Left ventricle myocardium inferior (tissue), 1 donor: ENCODE measurements at places on chromosomes 5 and 9.

- no peak for DNase-seq
- H3K4me1 ChIP-seq = peaks cover 68% of the 10 kb centered on the region
- peak overlapping the region; percentile 89 for H3K27ac ChIP-seq
- no peaks in the 10 kb centered on the region for H3K27me3 ChIP-seq
Observed at GRCh38 chr9:114383521-114384231, 4.1 kb downstream of the AKNA start.

DNA sequence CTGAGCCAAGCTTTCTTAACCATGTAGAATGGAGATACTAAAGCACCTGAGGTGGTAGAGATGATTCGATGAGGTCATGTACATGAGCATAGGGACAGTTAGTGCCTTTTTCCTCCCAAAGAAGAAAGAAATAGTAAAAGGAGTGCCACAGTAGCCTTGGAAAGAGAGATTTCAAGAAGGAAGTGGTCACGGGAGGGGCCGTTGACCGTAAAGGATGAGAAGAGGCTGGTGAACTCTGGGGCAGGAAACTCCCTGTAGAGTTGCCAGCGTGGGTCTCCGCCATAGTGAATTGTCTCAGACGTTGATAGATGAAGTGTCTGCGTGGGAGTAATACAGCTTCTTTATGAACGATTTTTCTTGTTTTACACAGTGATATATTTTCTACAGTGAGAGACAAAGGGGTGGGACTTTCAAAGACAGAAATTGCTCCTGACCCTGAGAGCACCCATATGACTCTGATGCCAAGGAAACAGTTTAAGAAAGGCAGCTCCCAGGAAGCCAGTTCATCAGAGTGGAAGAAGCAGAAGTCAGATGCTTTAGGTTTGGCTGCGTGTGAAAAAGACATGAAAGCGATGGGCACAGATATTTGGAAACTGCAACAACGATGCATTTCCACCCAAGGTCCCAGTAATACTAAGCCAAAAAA lies 41.3 kb downstream of the UGCG start:
- no peak overlapping the region for H3K27ac ChIP-seq
- H3K27me3 ChIP-seq = no peaks in the 10 kb centered on the region
- H3K4me1 ChIP-seq = peaks cover 5% of the 10 kb centered on the region
- no peak overlapping the region for H3K4me3 ChIP-seq

DNA sequence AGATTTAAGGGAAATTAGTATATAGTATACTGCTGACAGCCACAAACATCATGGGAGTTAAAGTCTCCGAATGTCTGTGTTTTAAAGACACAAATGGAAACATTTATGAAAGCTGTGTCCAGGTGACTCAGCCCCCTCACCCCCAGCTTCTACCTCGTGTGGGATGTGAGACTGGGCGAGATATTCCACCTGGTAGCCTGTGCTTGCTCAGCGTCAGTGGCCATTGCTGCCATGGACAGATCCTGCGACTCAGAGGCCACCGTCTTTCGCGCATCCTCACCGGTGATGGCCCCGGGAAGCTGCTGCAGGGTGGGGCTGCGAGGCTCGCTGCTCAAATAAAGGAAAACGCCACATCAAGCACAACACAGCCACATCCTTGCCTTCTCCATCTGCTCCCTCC lies 31.2 kb upstream of the EXOC3 start:
- no peaks in the 10 kb centered on the region for H3K36me3 ChIP-seq
- H3K4me1 ChIP-seq = peaks cover 14% of the 10 kb centered on the region
- no peak for DNase-seq
- H3K27me3 ChIP-seq = no peaks in the 10 kb centered on the region
- H3K4me3 ChIP-seq = no peak overlapping the region
- H3K27ac ChIP-seq = no peak overlapping the region

GRCh38 chr5:181243564-181244343 lies at the start of gene RACK1:
RACK1 (minus strand) TSS chr5:181243906; CDS start chr5:181243800, 106 bp downstream.
- peaks cover 35% of the 10 kb centered on the region for H3K36me3 ChIP-seq
- peak within 1 kb of the TSS; percentile 94 for H3K4me3 ChIP-seq
- H3K4me1 ChIP-seq = peaks cover 88% of the 10 kb centered on the region

DNA sequence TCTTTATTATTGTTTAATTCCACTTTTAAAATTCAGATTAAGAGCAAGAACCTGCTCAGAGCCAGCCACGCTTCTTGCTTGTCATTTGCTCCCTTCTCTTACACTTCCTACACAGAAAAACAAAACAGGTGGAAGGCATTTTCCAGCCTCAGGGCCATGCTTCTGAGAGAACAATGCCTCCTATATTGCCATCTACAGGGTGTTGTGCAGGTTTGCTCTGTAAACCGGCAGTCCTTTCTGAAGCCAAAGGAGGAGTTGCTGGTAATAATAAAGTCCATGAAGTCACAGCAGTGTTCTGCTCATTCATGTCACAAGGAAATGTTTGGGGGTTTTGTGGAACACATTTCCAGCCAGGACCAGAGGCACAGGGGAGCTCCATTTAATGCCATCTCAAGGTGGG lies 16.1 kb upstream of the PRLR start:
- no peaks in the 10 kb centered on the region for H3K36me3 ChIP-seq
- DNase-seq = no peak
- H3K27me3 ChIP-seq = peaks cover 13% of the 10 kb centered on the region
- peak overlapping the region; percentile 23 for H3K27ac ChIP-seq
- H3K4me1 ChIP-seq = peaks cover 10% of the 10 kb centered on the region
- H3K4me3 ChIP-seq = no peak overlapping the region

GRCh38 chr9:30630459-30630858 lies 1754.0 kb upstream of the ACO1 start:
- no peaks in the 10 kb centered on the region for H3K4me1 ChIP-seq
- no peak for DNase-seq
- H3K36me3 ChIP-seq = no peaks in the 10 kb centered on the region
- no peaks in the 10 kb centered on the region for H3K27me3 ChIP-seq
